ENCODE measurements at places on chromosomes 5 and 9.

GRCh38 chr5:63805151-63805550, 157.1 kb downstream of the HTR1A start:
- DNase-seq, result no peak

DNA sequence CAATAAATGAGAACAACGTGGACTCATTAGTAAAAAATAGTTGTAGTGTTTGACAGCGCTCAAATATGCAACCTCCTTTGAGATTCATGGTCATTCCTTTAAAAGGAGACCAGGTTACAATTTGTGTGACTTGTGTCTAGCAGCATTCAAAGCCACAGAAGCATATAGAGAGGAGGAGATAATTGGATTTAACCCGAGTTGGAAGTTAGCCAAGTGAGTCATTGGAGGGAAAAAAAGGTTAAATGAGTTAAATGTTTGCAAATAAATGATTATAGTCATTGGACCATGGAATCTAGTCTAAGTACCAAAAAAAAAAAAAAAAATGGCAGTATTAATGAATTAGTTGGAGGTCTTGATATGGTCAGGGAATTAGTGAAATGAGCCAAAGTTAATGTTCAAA, 90.9 kb downstream of the ITGA1 start:
- DNase-seq, result no peak

DNA sequence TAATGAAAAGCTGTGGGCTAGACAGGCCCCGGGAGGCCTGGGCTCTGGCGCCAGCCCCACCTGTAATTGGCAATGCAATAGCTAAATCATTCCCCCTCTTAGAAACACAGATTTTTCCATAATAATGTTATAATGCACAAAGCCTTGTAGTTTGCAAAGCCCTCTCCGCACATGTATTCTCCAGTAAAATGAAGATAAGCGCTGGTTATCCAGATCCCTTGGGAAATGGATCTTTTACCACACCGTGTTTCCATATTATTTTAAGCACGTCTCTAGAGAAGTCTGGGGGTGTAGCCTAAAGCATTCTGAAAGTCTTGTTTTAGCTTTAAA, 1.1 kb upstream of the APBA1 start:
- no peak for DNase-seq

GRCh38 chr5:72633649-72634048, 126.4 kb upstream of the ZNF366 start:
- no peak for DNase-seq

GRCh38 chr9:93893899-93894690, 61.1 kb downstream of the BARX1 start:
- DNase-seq, result no peak

GRCh38 chr9:130013326-130013725, 29.7 kb downstream of the FNBP1 start:
- DNase-seq, result no peak

DNA sequence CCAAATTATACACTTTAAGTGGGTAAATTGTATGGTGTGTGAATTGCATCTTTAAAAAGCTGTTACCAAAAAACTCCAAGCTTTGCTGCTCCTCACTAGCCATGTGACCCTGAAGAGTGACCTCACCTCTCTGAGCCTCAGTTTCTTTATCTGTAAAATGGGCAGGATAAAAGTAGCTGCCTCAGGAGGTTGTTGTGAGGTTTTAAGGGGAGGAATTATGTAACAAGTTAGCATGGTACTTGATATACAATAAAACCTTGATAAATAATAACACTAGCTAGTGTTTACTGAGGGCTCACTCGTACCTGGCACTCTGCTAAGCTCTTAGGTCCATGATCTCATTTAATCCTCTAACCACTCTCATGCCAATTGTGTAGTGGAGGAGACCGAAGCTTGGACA, 19.0 kb upstream of the PHF19 start:
- DNase-seq, result no peak

GRCh38 chr5:62572918-62573514, 5.6 kb upstream of the LRRC70 start:
- DNase-seq, result no peak

DNA sequence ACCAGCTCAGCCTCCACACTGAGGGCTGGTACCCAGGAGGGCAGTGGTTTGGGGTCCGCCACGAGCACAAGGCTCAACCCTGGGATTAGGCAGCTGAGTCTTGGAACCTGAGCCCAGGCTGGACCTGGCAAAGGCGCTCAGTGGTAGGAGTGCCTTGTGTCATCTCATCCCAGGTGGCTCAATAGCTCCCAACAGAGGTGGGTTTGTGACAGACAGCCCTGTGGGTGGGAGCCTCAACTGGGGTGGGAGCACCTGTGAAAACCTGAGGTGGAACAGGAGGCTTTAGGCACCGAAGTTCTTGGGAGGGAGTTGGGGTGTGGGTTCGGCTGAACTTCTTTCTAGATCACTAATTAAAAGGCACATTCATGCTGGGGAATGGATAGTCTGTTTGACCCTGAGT, 35.2 kb upstream of the SMU1 start:
- DNase-seq, result no peak

Data from CD4-positive, alpha-beta T cell treated with Interleukin-6 at 100 ng/mL for 8 hours (primary cell).